ENCODE measurements at places on chromosomes 7 and 10.

- no peak for DNase-seq
Observed at GRCh38 chr7:14875941-14876587, 26.5 kb downstream of the DGKB start.

- no peak for DNase-seq
Observed at GRCh38 chr10:79078367-79079053, 9.7 kb downstream of the ZMIZ1 start.

GRCh38 chr7:66359656-66360211, 154.6 kb downstream of the TPST1 start:
- no peak for DNase-seq

- no peak for DNase-seq
Observed at GRCh38 chr7:23065974-23066373, 39.6 kb upstream of the KLHL7 start.
